ENCODE measurements at places on chromosomes 13 and 19. TPM values are rescaled to one million over a fixed set of nuclear protein-coding genes. Genes with fewer than 3 reads are reported as not detected.

Gene ANKRD24
- total RNA-seq, result 4.2 TPM

Gene COL4A1
- 0.14 TPM for total RNA-seq

Gene FXYD3
- total RNA-seq, result not detected

Gene NKPD1
- total RNA-seq, result not detected

Gene KIR2DL4
- total RNA-seq, result 0.25 TPM

Gene ZNF226
- 12.2 TPM for total RNA-seq

Gene TMPRSS9
- total RNA-seq, result not detected

Gene RFX1
- total RNA-seq, result 9.7 TPM

Gene BLOC1S3
- 16.7 TPM for total RNA-seq

Gene ERFL
- 2.9 TPM for total RNA-seq

Gene PSG1
- 0.64 TPM for total RNA-seq

Gene FCGBP
- 4.6 TPM for total RNA-seq

Gene FPR3
- total RNA-seq, result not detected

GRCh38 chr19:5547881-5548280, 19.9 kb downstream of the TINCR start:
- no peak for DNase-seq

GRCh38 chr19:46371371-46371901, 24.5 kb downstream of the PPP5C start:
- DNase-seq, result peak; percentile 35

DNA sequence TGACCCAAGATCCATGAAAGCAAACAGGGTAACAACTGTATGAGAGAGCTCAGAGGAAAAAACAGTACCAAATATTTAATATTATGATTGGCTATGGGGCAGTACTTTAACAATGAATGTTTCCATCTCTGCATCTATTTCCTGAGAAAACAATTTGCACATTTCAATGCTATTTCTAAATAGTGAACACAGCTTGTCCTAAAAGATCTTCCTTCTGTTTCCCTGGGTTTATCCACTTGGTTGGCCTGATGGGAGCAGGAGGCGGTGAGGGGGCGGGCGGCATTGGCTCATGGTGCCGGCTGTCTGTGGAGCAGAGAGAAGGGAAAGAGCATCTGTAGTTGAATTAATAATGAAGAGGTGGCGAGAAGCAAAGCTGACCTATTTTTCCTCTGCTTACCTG, 291.4 kb downstream of the DCLK1 start:
- DNase-seq, result no peak

DNA sequence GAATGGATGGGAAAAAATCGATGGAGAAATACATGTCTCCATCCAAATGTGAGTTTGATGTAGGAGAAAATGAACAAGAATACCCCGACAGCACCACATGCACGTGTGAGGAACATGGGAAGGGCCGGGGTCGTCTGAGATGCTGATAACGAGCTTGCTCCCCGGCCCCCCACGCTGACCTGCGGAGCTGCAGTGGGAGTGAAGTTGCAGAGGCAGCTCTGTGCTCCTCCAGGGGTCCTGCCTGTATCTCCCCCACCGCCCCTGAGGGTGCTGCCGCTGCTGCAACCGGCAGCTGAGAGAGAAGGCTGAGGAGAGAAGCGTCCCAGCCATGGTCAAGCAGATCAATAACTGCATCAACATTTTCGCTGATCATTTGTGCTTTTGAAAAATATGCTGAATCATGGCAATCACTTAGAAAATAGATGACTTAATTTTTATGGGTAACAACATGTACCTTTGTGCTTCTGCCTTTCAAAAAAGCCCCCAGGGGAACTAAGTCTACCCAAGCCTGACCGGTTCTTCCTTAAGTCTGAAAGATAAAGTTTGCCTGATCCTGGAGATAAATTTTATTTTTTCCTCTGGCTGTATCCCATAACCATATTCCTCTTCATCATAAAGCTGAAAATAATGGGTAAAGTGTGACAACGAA, 18.2 kb upstream of the NAXD start:
- DNase-seq, result no peak

- no peak for DNase-seq
Measured at GRCh38 chr13:94020833-94021232, 458.6 kb downstream of the DCT start.

GRCh38 chr13:86193281-86193680, 394.1 kb upstream of the SLITRK6 start:
- no peak for DNase-seq

- peak; percentile 69 for DNase-seq
Measured at GRCh38 chr19:1407528-1408299, at the start of gene DAZAP1. Gene DAZAP1, plus strand, starts transcription at chr19:1407586. Its CDS starts 188 bp downstream, at chr19:1407774.

GRCh38 chr19:8212212-8212611, 3.0 kb downstream of the CERS4 start:
- no peak for DNase-seq

GRCh38 chr13:65470781-65471180, 1759.4 kb downstream of the PCDH9 start:
- no peak for DNase-seq

- DNase-seq, result no peak
Measured at GRCh38 chr13:112056284-112056727, 10.6 kb upstream of the SOX1 start.

- DNase-seq, result no peak
Measured at GRCh38 chr13:20696073-20696472, 7.4 kb upstream of the IL17D start.

- no peak for DNase-seq
Measured at GRCh38 chr13:30481241-30481760, 15.6 kb upstream of the HMGB1 start.

DNA sequence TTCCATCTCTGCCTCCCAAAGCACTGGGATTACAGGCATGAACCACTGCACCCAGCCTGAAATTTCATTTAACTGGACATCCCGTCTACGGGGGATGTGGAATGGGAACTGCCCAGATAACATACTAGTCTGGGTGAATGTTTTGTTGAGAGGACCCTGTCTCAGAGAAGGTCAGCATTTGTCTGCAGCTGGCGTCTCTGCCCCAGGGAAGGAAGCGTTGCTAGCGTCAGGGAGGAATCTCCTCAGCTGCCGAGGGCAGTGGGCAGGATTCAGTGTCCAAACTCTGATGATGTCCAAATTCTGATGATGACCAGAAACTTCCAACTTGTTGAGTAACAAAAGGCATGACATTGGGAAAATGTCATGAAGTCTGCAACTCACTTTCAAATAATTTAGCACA, 3.1 kb downstream of the NXNL1 start:
- DNase-seq, result no peak

- no peak for DNase-seq
Measured at GRCh38 chr13:90951663-90952062, 395.8 kb upstream of the MIR17HG start.

- DNase-seq, result no peak
Measured at GRCh38 chr13:44848920-44849676, 140.2 kb downstream of the NUFIP1 start.

DNA sequence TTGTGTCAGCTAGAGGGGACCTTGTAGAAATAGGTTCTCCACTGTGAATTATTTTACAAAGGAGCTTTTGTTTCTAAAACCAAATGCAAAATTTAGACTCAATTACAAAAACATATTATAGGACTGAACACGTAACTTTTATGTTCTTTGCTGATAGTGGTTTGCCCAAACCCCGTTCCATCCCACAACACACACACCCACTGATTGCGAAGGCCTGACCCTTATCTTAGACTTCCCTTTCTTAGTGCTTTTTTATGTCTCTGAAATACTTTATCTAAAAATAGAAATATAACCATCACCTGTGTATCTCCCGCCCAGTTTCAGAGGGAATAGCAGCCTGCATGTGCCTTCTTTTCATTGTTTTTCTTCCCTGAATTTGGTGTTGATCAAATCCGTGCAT, 13.0 kb downstream of the CCNA1 start:
- no peak for DNase-seq

Data from activated naive CD4-positive, alpha-beta T cell treated with anti-CD3 and anti-CD28 coated beads, Interleukin-2, amount 50 U/mL, for 72 hours (primary cell).